Activated CD8-positive, alpha-beta T cell treated with anti-CD3 and anti-CD28 coated beads for 36 hours (primary cell): ENCODE measurements at places on chromosomes 5 and 9. TPM values are rescaled to one million over a fixed set of nuclear protein-coding genes. Genes with fewer than 3 reads are reported as not detected.

CCL27 gene
- total RNA-seq: not detected

LYSMD3 gene
- total RNA-seq: 14.7 TPM

SLC6A18 gene
- total RNA-seq: not detected

DNA sequence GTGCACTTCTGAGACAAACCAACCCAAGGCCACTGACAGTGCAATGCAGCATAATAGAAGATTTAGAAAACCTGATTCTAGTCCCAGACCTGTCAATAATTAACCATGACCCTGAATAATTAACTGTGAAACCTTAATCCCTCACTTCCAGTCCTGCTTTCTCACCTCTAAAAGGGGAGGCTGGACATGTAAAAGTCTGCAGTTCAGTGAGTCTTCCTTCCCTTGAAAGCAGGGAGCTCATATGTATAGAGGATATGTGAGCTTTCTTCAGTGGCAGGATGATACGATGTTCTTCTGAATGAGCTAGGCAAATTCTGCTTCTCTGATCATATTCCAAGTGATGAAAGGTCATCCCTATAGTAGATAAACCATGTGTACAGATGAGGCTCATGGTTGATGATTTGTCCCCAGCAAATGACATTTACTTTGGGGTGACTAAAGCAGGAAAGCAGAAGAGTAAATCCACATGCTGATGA lies 2.9 kb downstream of the KCNV2 start:
- peaks cover 37% of the 10 kb centered on the region for H3K36me3 ChIP-seq
- no peaks in the 10 kb centered on the region for H3K27me3 ChIP-seq
- no peak for DNase-seq
- H3K4me1 ChIP-seq: no peaks in the 10 kb centered on the region
- H3K4me3 ChIP-seq: no peak overlapping the region
- H3K27ac ChIP-seq: no peak overlapping the region

GRCh38 chr5:67530609-67531255 lies 334.1 kb upstream of the CD180 start:
- DNase-seq: no peak
- H3K4me3 ChIP-seq: no peak overlapping the region
- no peaks in the 10 kb centered on the region for H3K4me1 ChIP-seq
- H3K27me3 ChIP-seq: no peaks in the 10 kb centered on the region

- H3K4me1 ChIP-seq: no peaks in the 10 kb centered on the region
- no peaks in the 10 kb centered on the region for H3K27me3 ChIP-seq
- H3K27ac ChIP-seq: no peak overlapping the region
- H3K4me3 ChIP-seq: no peak overlapping the region
Measured at GRCh38 chr5:135869276-135869675, 26.4 kb downstream of the IL9 start.

GRCh38 chr5:127876384-127876783 lies 173.2 kb downstream of the CCDC192 start:
- H3K4me1 ChIP-seq: no peaks in the 10 kb centered on the region
- no peak overlapping the region for H3K4me3 ChIP-seq
- no peaks in the 10 kb centered on the region for H3K36me3 ChIP-seq
- peaks cover 3% of the 10 kb centered on the region for H3K27me3 ChIP-seq
- H3K27ac ChIP-seq: no peak overlapping the region
- DNase-seq: no peak

DNA sequence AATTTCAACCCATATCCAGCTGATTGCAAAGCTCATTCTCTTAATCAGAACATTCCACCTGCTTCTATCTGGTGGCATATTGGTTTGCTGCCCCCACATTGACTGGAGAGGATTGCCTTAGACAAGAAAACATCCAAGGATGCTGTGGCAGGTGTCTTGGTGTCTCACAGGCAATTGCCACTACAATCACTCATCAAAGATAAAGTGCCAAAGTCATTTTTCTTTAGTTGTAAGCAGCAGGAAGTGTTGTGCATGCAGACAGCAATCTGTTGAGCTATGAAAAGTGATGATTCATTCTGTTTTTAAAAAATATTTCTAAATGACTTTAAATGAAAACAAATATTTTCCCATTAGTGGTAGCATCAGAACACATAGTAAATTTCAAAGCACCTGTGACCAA lies 53.9 kb downstream of the CDH6 start:
- no peaks in the 10 kb centered on the region for H3K36me3 ChIP-seq
- DNase-seq: no peak
- no peaks in the 10 kb centered on the region for H3K4me1 ChIP-seq
- no peak overlapping the region for H3K4me3 ChIP-seq

GRCh38 chr5:8366266-8366665 lies 497.3 kb downstream of the MTRR start:
- no peaks in the 10 kb centered on the region for H3K36me3 ChIP-seq
- DNase-seq: no peak
- no peak overlapping the region for H3K27ac ChIP-seq
- no peak overlapping the region for H3K4me3 ChIP-seq

GRCh38 chr5:141656396-141656795 lies 5.2 kb upstream of the FCHSD1 start:
- no peak overlapping the region for H3K27ac ChIP-seq
- peaks cover 21% of the 10 kb centered on the region for H3K4me1 ChIP-seq
- H3K27me3 ChIP-seq: no peaks in the 10 kb centered on the region
- DNase-seq: no peak
- H3K36me3 ChIP-seq: no peaks in the 10 kb centered on the region

- DNase-seq: no peak
- no peaks in the 10 kb centered on the region for H3K4me1 ChIP-seq
- H3K27me3 ChIP-seq: no peaks in the 10 kb centered on the region
- no peak overlapping the region for H3K27ac ChIP-seq
Measured at GRCh38 chr5:26674846-26675245, 363.5 kb downstream of the CDH9 start.

DNA sequence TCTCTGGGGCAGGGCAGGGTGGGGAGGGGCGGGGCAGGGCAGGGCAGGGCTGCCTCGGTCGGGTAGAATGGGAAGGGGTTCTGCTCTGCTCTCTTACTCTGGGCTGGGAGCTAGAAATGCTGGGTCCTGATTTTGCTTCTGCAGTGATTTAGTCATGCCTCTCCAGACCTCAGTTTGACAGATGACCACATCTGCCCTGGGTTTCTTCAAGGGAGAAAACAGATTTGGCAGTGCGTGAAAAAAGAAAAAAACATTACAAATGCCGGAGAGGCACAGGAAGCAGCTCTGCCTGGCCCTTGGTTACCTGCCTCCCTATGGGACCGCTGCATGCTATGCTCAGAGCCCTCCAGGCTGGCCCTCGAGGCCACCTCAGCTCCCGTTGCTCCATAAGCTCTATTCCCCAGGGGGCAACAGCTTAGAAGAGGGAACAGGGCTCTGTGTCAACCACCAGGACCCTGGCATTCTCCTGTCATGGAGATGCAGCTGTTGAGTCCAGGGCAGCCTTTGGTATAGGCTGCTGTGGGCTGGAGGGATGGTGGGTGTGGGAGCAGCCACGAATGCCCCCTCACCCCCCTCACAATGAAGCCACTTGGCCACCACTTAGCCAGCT lies 53.2 kb upstream of the UBTD2 start:
- DNase-seq: no peak
- peaks cover 2% of the 10 kb centered on the region for H3K27me3 ChIP-seq
- H3K36me3 ChIP-seq: no peaks in the 10 kb centered on the region
- H3K27ac ChIP-seq: no peak overlapping the region
- H3K4me3 ChIP-seq: no peak overlapping the region

DNA sequence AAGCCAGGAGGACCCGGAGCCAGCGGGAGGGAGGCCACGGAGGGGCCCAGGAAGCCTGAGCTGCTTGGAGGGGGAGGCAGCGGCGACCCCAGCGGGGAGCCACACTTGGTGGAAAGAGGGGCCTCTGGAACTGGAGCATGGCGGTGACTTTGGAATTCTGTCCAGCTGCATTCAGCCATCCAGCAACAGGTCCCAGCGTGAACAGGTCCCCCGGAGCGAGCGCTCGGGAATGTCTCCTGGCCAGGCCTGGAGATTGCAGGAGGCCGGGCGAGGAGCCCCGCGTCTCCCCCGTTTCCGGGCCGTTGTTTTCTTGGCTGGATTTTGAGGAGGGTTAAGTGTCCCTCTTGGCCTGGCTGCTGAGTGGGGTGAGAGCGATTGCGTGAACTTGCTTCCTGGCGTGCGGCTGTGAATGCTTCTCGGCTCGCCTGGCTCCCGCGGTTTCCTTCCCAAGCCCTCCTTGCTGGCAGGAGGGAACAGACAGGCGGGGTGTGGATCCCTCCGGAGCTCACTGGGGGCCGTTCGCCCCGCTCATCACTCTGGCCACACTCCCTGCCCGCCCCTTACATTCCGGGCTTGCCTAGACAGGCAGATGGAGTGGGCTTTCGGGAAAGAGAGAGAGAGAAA lies 125.3 kb upstream of the IRX4 start:
- no peaks in the 10 kb centered on the region for H3K4me1 ChIP-seq
- no peak for DNase-seq
- H3K27ac ChIP-seq: no peak overlapping the region
- peaks cover 4% of the 10 kb centered on the region for H3K27me3 ChIP-seq
- no peaks in the 10 kb centered on the region for H3K36me3 ChIP-seq
- no peak overlapping the region for H3K4me3 ChIP-seq

GRCh38 chr5:17910318-17910717 lies 276.1 kb downstream of the TAF11L14 start:
- H3K27ac ChIP-seq: no peak overlapping the region
- H3K36me3 ChIP-seq: no peaks in the 10 kb centered on the region
- no peaks in the 10 kb centered on the region for H3K4me1 ChIP-seq

DNA sequence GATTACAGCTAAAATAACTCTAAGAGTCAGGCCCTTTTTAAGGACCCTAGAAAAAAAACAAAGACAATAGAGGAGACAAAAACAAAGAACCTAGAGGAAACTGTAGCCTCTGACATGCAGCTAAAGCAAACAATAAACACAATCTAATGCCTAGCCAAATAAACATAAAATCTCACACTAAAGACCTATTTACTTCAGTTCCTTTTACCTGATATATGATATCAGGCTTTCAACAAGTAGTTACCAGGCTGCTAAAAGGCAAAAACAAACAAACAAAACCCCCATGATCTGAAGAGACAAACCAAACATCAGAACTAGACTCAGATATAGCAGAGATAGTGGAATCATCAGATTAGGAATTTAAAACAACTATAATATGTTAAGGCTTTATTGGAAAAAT lies 226.5 kb upstream of the POU5F2 start:
- no peaks in the 10 kb centered on the region for H3K4me1 ChIP-seq
- no peak overlapping the region for H3K27ac ChIP-seq
- DNase-seq: no peak
- peaks cover 23% of the 10 kb centered on the region for H3K36me3 ChIP-seq

- peaks cover 47% of the 10 kb centered on the region for H3K36me3 ChIP-seq
- no peaks in the 10 kb centered on the region for H3K27me3 ChIP-seq
- peak; percentile 83 for DNase-seq
- peaks cover 52% of the 10 kb centered on the region for H3K4me1 ChIP-seq
- H3K27ac ChIP-seq: peak overlapping the region; percentile 99
Measured at GRCh38 chr9:130128733-130129431, 43.3 kb upstream of the NCS1 start.
